ENCODE measurements at places on chromosomes 5 and 9.

GRCh38 chr5:74762599-74762998 is 4.3 kb downstream of the GFM2 start:
- no peak for DNase-seq

- no peak for DNase-seq
These were observed 894 bp downstream of the FST start for GRCh38 chr5:53481159-53481886.

- no peak for DNase-seq
These were observed 9.7 kb upstream of the ERBIN start for GRCh38 chr5:65916636-65917035.

- DNase-seq, result peak; percentile 91
These were observed 701 bp upstream of the ZNF462 start for GRCh38 chr9:106862110-106862820.

- DNase-seq, result no peak
These were observed 132.9 kb downstream of the STARD4 start for GRCh38 chr5:111379391-111379816.
